ENCODE measurements at places on chromosomes 2 and 18.

DNA sequence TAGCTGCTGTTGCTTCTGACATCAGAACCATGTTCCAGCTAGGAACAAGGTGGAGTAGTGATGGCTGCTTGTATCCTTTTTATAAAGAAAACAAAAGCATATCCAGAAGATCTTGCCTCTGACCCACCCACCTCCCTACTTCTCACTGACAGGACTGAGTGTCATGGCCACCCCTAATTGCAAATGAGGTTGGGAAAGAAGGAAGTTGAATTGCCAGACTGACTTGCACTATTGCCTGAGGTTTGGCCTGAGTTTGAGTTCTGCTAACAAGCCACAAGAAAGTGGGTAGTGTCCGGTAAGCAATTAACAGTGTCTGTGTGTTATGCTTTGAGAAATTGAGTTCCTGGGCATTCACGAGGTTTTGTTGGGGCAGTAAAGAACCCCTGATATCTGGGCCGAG lies 22.8 kb downstream of the SGPP2 start:
- DNase-seq, result no peak

- DNase-seq, result no peak
These were observed 115.3 kb upstream of the SMAD2 start for GRCh38 chr18:48045744-48046143.

DNA sequence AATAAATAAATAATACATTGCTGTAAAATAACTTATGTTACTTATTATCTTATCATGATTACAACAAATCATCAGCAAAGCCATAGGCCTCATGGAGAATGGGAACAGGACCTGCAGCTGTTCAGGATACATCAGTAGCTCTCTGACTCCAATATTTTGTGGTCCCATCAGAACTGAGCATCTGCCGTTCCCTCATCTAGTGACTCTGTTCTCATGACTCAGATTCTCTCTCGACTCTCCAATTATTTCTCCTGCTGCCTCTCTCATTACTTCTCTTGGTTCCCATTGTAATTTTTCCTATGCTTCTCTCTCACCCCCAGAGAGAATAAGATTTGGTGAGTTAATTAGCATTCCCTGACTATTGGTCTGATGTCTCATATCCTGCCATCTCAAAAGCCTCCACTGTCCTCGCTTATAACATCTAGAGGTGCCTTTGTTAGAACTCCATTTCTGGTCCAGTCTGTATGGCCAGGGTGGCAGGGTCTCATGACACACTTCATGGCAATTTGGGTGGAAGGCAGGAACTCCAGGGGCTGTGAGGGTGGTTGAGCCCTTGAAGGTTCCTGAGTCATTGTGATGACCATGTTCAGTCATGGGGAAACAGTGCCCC lies 78.0 kb upstream of the TANC1 start:
- no peak for DNase-seq

GRCh38 chr2:28321426-28321825 lies 71.2 kb upstream of the FOSL2 start:
- DNase-seq, result no peak

DNA sequence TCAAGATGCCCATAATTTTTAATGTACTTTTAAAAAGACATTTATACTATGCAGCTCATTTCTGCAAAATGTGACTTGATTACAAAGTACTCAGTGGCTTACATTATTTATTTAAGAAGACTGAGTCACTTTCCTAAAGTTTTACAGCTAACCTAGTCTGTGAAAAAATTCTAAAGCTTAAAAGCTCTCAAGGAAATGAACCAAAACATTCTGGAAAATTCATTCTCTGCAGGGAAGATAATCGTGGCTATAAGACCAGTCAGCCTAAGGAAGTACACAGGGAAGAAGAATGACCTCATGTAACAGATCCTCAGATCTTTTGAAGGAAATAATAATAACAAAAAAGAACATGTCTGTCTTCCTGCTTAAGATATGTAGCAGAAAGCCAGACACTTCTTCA lies 232.1 kb upstream of the STK17B start:
- no peak for DNase-seq

GRCh38 chr2:40803900-40804299 lies 352.0 kb upstream of the SLC8A1 start:
- no peak for DNase-seq

GRCh38 chr18:65942854-65943253 lies 192.0 kb downstream of the CDH7 start:
- DNase-seq, result no peak

- no peak for DNase-seq
These were observed 408.7 kb upstream of the TCF4 start for GRCh38 chr18:55996717-55997116.

- no peak for DNase-seq
These were observed 468.3 kb upstream of the GYPC start for GRCh38 chr2:126187668-126188067.

DNA sequence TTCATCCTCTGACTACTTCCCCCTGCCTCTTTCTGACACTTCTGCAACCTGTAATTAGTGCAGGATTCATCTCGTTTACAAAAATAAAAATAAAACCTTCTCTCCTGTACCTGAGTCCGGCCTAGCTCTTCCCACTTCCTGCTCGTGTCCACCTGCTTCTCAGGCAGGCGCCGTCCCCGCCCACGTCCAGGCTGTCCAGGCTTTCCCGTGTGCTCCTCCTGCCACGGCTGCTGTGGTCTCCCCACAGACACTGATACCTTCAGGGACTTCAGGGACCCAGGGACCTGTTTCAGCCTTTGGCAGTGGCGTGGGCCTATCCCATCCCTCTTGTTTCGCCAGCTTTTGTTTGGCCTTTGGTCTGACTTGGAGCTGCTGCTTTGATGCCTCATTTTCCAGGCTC lies 272.5 kb downstream of the PHLPP1 start:
- DNase-seq, result no peak

DNA sequence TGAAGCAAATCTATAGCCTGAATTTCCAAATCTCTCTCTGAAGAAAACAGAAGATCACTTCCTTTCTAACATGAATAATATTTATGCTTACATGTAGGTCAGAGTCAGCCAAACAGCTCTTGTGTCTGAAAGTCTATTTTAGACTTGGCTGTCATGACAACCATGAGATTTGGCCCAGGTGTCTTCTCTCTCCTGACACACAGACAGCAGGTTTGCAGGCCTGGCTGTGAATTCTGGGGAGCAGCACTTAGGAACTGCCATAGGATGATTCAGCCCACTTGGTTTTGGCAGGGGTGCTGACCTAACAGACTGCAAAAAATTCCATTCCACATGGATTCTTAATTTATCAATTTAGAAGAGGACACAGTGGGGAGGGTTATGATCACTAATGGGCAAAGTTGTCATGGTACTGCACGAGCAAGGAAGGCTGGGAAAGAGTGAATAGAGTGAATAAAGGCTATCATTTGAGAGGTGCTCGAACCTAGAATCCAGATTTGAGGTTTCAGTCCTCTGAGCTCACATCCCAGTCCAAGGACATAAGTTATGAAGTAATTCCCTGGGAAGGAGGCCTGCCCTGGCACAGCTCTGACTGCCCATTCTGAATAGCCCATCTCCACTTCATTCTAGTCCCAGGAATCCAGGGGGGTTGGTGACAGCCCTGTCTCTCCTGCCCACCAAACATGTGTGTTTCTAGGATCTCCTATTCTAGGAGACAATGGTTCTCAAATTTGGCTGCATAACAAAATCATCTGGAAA lies 453.9 kb upstream of the TRIB2 start:
- DNase-seq, result no peak

- DNase-seq, result no peak
These were observed 217.8 kb upstream of the REV1 start for GRCh38 chr2:99707592-99707991.

- no peak for DNase-seq
These were observed 36.6 kb upstream of the LNPK start for GRCh38 chr2:176038694-176039093.

DNA sequence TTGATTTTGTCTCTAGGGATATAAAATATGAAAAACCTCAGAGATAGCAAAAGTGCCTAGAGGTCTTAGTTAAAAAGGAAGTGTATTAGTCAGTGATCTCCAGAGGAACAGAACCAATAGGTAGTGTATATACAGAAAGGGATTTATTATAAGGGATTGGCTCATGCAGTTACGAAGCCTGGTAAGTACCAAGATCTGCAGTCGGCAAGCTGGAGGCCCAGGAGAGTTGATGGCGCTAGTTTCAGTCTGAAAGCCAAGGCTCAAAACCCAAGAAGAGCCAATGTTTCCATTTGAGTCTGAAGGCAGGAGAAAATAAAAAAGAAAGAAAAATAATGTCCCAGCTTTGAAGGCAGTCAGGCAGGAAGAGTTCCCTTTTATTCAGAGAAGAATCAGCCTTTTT lies 93.3 kb downstream of the COLEC12 start:
- DNase-seq, result no peak

DNA sequence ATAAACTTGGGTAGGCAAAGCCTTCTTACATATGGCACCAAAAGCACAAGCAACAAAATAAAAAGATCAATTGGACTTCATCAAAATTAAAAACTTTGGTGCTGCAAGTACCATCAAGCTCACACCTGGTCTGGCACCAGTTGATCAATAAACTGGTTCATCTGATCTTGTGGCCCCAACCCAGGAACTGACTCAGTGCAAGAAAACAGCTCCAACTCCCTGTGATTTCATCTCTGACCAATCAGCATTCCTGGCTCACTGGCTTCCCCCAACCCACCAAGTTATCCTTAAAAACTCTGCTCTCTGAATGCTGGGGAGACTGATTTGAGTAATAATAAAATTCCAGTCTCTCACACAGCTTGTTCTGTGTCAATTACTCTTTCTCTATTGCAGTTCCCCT lies 8.4 kb downstream of the EPG5 start:
- no peak for DNase-seq

DNA sequence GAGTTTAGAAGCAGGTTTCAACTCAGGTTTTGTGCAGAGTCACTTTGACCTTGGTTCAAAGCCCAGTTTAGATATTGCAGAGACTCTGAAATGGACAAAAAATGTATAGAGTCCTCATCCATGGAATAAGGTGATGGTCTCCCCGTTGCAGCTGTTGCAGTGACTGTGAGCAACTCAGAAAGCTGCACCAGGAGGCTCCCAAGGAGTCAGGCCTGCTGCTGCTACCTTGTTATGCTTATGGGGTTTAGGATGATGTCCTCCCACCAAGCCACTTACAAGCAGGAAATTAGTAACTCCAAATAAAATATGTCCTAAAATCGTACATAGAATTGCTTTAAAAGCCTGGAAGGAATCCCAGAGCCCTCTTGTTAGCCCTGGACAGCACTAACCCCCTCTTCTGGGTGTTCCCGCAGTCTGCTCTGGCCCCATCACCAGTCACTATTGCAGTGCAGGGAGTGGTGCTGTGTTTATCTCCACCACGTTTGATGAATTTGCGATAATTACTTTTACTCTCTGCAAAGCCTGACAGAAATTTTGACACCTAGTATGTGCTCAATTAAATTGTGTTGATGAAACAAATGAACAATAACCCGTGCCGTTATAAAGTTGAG lies 189.0 kb downstream of the CNTNAP5 start:
- no peak for DNase-seq

DNA sequence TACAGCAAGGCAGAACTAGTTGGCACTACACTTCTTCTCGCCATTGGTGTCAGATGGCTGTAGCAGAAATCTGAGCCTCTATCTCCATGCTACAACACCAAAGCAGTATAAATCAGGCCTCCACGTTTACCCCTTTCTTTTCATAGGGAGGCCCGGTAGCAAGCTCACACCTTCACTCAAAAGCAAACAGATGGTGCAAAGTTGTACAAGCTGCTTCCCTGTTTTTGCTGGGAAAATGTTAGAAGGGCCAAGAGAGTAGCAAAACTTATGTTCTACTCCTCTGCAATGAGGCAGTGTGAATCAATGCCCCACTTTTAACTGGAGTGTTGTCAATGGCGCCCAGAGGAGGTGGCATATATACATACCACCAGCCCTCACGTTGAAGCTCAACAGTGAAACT lies 369.6 kb upstream of the NRXN1 start:
- DNase-seq, result no peak

DNA sequence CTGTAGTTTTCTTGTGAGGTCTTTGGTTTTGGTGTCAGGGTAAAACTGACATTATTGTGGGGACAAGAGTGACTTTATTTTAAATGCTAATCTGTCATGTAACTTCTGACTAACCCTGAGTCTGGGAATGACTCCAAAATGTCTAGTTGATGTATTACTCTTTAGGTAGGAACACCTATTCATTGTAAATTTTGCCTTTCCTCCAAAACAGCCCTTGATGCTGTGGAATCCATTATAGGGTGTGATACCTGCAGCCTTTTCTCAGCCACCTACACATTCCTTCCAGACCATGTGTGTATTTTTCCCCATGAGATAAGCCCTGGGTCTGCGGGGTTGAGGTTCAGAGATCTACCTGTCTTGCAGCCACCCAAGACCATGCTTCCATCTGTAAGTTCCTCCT lies 4.1 kb upstream of the PRR30 start:
- DNase-seq, result no peak

DNA sequence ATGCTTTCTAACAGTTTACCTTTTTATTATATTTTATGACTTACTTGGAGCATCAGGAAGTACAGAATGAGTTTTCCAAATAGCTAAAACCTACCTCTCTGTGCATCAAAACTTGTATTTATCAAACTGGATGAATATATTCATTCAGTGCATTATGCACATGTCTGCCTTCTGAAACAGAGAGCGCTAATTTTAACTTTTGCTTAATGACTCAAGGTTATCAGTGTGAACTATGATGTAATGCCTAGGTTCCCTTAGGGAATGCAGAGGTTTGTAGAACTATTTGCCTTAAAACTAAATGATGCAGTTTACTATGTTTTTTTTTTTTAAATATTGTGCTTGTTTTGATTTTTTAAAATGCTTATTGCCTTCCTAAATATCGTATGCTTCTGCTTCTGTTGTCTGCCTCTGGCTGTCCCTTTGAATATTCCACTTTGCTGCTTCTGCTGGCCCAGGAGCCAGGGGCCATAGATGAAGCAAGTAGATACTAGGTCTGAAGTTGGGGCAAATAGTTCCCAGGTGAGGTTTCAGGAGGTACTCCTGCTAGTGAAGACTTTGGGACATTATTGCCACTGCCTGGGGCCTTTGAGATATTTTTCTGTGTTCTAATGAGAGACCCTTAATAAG lies 16.5 kb downstream of the TMEM178A start:
- DNase-seq, result no peak

- DNase-seq, result no peak
These were observed 99.6 kb upstream of the MBOAT2 start for GRCh38 chr2:9102861-9103662.

GRCh38 chr2:106851087-106851874 lies 34.7 kb downstream of the ST6GAL2 start:
- DNase-seq, result no peak

- DNase-seq, result no peak
These were observed 263.2 kb downstream of the TGIF1 start for GRCh38 chr18:3713166-3713565.

DNA sequence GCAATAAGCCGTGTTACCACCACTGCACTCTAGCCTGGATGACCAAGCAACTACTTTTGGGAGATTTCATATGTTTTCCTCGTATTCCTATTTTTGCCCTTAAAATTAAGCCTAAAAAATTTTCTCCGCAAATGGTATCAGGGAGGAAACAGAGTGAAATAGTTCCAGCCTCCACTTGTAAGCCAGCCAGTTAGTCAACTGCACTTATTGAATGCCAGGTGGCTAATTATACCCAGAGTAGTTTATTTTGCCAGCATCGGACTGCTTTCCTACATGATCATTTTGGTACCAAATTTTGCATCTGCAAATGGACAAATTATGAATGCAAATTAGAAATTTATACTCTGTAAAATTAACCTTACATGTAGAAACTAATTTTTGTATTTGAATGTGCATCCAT lies 90.2 kb upstream of the ARHGAP28 start:
- DNase-seq, result no peak

- DNase-seq, result no peak
These were observed 52.6 kb downstream of the SPOPL start for GRCh38 chr2:138554123-138554522.
